ENCODE measurements at places on chromosomes 3 and 15.
A peak's percentile ranks its signal among the peaks of the same experiment; 100 is the strongest.

- DNase-seq: no peak
Observed at GRCh38 chr3:197428952-197429351, 126.8 kb downstream of the BDH1 start.

DNA sequence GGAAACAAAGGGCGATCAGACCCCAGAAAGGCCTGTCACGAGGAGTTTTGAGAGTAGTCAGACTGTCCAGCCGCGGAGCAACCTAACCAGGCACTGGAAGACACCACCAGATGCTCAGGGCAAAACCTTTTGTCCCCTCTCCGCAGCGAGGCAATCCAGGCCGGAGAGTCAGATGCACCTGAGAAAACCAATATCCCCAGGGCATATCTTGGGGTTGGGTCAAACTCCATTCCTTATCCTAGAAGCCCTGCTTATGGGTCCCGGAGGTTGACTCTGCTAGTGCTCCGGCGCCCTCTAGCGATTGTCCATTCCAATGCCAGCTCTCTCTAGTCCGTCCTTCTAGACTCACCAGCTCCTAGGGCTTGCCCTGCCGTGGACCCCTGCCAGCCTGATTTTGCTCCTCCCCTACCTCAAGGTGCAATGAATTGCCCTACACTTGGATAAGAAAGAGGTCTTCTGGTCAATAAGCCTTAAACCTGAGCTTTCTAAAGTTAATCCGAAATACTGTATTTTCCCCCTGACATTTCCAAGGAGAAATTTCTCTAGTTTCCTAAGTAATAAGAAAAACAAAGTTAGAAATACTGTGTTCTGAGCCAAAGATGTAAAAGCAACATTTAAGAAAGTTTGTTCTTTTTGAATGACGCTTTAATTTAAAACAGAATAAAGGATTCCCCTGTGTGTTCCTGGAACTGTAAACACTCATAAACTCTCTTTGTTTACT, 5.5 kb downstream of the CPNE4 start:
- DNase-seq: peak; percentile 62

DNA sequence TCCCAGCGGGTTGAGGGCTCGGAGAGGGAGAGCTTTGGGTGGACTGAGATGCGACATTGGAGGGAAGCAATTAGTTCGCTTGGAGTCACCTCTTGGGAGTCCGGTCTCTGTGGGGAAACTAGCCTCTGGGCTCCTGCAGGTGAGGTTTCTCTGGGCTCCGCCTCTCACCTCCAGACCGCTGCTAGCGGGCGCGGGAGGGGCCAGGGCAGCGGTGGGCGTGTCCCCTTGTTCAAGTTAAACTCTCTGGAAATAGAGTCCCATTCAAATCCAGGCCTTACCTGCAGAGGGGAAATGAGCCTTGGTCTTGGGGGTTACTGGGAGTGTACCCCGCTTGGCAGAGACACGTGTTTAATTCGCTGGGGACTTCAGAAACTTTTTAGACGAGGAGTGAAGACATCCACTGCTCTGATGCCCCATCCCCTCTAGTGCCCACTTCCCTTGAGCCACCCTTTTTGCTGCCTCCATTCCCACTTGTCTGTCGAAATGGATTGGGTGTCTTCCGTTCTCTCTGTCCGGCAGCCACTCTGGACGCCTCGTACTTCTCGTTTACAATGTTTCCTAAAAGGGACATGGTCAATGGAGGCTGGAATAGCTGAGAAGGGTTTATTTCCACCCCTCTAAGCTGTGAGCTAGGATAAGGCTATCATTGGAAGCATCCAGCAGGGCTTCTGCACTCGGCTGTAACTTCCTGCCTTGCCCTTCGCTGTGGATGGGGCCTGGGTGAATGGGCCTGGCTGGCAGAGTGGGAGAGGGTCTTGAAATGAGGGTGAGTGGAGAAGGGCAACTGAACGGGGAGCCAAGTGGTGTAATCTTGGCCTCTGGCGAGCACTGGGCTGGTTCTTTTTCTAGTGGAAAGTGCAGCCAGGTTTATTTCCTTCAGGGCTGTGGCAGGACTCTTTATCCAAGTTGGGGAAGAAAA, 1.1 kb downstream of the MITF start:
- no peak for DNase-seq

GRCh38 chr3:161031134-161031533, 74.0 kb downstream of the B3GALNT1 start:
- DNase-seq: no peak

- DNase-seq: no peak
Observed at GRCh38 chr3:43031889-43032545, 52.9 kb downstream of the GASK1A start.

GRCh38 chr3:190811775-190812480, 50.6 kb downstream of the GMNC start:
- peak; percentile 53 for DNase-seq

- peak; percentile 24 for DNase-seq
Observed at GRCh38 chr3:110314512-110315114, 757.0 kb upstream of the NECTIN3 start.

GRCh38 chr3:141410408-141410807, 42.1 kb downstream of the ZBTB38 start:
- DNase-seq: no peak

DNA sequence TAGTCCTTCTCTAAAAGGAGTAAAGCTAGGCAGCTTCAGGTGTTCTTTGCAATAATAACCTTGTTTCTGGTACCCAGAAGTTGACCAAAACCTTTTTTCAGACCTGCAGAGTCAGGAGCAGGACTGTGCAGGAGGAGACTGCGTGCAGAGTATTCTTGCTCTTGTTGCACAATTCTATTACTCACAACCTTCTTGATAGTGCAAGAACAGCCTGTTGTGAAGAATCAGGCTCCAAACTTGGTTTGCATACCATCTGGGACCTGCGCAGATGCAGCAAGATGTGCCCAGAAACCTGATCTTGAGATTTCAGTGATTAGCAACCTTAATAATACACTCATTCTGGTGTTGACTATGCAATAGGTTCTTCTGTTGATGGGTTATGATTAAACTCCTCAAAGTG, 111.9 kb downstream of the ATG7 start:
- DNase-seq: no peak

DNA sequence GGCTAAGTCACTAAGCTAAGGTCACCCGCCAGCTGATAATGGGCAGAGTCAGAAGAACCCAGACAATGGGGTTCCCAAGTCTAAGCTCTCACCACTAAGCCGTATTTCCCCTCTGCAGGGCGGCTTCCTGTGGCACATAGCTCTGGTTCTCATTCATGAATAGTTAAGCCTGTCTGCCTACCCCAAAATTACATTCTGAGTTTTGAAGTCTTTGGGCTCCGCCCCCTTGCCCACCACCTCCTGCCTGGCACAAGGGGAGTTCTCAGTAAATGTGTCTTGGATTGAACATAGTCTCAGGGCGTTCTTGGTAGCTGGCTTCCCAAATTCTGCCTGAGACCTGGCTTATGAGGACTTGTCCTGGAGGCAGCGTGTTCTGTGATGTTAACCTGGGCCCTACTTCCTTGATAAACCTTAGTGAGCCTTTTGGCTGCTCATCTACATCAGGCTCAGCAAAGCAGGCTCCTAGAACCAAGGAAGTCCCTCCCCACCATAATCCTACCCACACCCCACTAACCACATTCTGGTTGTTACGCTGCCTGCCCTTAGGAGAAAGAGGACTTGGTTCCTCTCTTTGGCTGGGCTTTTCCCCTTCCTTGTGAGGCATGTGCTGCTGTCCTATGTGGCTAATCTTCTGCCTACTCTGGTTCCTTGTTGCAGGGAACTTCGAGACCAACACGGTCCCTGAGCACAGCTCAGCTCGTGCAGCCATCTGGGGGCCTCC, 54.9 kb downstream of the STARD5 start:
- DNase-seq: no peak

DNA sequence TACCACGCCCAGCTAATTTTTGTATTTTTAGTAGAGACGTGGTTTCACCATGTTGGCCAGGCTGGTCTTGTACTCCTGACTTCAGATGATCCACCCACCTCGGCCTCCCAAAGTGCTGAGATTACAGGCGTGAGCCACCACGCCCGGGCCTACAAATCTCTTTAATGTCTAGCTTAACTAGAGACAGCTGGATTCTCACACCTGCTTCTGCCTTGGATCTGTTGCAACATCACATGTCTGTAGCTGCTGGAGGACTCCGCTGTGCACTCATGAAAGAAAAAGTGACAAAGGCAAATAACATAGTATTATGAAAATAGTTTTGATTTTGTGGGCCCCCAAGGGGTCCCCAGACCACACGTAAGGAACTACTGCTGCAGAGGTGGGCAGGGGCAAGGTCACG, 85.9 kb downstream of the NCEH1 start:
- DNase-seq: no peak

DNA sequence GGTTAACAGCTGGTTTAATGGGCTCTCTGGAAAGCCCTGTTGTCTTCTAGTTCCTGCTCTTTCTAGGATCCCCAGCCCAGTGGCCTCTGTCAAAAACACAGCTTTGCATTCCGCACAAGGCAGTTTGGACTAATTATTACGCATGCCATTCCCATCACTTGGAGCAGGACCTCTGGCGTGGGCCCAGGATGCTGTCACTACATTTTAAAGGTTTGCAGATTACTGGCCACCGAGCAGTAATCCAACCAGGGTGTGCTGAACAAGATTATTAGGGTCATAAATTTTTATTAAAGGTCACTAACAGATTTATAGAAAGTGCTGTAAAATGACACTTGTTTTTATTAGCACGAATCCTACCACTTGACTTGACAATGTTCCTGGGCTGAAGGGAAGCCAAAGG, 143.6 kb upstream of the SLC6A11 start:
- no peak for DNase-seq
